ENCODE measurements at places on chromosomes 12 and 14.

DNA sequence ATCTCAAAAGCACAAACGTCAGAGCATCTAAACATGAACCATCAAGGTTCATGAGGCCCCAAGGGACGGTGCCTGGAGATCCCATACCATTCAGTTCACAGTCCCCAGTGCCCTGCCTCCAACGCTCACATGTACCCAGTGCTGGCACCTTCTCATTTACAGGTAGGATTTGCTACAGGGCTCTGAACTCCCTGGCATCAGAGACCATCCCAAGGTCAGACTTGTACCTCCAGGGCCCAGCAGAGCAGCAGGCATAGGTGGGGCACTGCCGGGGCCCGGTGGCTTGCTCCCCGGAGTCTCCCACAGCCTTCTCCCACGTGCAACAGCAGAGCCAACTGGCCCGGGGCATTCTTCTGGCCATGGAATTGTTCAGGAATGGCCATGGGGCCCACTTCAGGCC, 114.8 kb downstream of the BCL11B start:
- no peak for DNase-seq

DNA sequence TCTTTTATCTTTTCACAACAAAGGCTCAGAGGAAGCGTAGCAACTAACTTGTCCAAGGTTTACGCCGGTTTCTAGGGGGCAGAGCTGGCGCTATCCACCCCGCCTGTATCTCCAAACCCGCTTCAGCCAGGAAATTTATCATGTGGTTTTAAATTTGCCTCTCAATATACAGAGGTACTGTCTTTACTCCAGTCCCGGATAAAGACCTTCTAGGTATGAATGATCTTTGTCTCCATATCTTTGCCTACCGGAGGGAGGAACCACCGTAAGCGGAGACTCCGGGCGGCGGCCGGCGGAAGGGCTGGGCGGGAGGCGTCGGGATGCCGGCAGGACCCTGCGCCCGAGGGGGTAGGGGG, 693 bp upstream of the RIMKLB start:
- DNase-seq: no peak

DNA sequence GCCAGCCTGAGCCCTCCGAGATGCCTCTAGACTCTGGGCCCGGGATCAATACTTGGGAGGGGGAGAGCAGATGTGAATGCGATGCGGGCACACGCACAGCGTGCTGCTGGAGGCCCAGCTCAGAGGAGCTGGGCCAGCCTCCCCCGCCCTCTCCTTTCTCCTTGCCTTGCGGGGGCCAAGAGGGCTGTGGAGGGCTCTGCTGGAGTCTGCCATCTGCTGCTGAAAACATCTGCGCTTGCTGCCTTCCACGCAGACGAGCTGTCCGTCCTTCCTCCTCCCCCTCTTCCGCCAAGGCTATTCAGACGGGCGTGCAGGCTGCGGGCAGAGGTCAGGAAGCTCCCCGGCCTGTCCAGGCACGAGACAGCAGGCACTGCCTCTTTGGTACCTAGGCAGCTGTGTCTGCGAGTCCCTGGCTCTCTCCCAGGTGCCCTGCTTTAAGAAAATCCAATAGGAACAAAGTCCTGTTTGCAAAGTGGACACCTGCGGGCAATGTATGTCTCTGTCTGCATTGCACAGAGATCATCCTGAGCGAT, 75.2 kb downstream of the SPRING1 start:
- DNase-seq: peak; percentile 11

DNA sequence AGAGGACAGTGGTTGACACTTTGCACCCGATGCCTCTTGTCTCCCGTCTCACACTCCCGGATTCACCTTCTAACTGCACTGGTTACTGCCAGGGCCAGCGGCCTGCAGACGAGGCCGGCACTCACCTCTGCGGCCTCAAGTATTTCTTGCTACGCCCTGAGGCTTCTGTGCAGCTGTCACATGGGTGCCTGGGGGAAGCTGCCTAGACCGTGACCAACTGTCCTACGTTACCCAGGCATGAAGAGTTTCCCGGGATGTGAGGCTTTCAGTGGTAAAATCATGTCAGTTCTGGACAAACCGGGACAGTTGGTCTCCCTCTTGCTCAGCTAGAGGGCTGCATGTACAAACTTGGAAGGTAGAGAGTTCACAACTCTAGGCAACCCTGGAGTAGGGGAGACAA, 274.5 kb downstream of the GLT1D1 start:
- no peak for DNase-seq

DNA sequence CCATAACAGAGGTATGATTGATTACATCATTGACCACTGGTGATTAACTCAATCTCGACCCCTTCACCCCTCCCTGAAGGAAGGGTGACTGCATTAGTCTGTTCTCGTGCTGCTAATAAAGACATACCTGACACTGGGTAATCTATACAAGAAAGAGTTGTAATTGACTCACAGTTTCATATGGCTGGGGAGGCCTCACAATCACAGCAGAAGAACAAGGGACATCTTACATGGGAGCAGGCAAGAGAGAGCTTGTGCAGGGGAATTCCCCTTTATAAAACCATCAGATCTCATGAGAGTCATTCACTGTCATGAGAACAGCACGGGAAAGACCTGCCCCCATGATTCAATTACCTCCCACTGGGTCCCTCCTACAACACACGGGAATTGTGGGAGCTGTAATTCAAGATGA, 55.9 kb upstream of the TMCC3 start:
- no peak for DNase-seq

- DNase-seq: no peak
These were observed 78.7 kb upstream of the HIF1A start for GRCh38 chr14:61616524-61617185.

DNA sequence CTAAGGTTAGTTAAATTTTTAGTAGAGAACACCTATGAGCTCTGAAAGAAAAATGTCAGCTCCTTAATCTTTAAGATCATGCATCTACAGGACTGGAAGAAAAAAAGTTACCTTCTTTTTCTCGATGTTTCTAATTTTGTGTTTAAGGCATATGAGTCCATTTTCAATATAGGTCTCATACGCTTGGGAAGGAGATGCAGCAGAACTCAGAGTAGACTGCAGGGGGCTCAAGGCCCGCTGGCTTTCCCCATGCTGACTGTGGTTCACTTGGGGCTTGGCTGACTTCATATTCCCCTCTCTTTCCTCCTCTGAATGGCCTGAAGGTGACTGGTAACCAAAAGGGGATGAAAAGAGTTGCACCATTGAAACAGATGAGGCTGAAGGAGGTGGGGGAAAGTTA, 1.5 kb downstream of the CAPRIN2 start:
- no peak for DNase-seq

DNA sequence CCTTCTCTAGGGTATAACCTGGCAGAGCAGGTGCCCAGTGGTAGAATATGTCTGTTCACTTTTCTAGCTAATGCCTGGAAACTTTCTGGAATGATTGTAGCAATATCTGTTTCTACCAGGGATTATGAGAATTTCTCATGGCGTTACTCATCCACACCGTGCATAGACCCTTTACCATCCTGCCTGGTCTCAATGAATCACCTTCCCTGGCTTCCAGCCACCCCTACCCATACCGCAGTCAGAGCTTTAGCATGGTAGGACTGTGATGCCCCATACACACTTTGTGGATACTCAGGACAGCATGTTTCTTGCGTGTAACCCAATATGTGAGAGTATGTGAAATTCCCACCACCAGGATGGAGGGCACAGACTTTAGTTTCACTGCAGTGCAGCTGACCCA, 45.4 kb downstream of the TUNAR start:
- no peak for DNase-seq

DNA sequence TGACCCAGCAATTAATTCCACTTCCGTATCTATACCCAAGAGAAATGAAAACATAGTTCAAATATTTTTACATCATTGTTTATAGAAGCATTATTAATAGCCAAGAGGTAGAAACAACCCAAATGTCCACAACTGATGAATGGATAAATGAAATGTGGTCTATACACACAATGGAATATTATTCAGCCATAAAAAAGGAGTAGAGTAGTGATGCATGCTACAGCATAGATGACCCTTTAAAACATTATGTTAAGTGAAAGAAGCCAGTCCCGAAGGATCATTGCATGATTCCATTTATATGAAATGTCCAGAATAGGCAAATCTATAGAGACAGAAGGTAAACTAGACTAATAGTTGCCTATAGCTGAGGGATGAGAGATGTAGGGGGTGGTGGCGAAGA, 29.3 kb downstream of the TGFB3 start:
- DNase-seq: no peak

DNA sequence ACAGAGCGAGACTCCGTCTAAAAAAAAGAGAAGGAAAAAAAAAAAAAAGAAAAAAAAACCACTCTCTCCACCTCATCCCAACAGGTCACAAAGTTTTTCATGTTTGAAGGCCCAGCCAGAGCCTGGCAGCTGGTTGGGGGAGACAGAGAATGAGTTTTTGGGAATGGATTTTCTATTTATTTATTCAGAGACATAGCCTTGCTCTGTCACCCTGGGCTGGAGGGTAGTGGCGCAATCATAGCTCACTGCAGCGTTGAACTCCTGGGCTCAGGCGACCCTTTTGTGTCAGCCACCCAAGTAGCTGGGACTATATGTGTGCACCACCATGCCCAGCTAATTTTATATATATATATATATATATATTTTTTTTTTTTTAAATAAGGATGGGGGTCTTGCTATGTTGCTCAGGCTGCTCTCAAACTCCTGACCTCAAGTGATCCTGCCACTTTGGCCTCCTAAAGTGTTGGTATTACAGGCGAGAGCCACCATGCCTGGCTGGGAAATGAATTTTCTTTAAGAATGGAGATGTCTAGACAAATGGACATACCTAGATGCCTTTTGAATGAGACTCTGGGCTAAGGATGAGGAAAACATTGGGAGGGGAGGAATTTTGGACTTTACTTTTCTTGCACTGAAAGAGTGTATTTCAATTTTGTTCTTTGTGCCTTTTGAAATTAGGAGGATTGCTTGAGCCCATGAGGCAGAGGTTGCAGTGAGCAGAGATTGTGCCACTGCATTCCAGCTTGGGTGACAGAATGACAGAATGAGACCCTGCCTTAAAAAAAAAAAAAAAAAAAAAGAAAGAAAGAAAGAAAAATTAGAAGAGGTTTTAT, 16.9 kb upstream of the PPP1R1A start:
- no peak for DNase-seq

DNA sequence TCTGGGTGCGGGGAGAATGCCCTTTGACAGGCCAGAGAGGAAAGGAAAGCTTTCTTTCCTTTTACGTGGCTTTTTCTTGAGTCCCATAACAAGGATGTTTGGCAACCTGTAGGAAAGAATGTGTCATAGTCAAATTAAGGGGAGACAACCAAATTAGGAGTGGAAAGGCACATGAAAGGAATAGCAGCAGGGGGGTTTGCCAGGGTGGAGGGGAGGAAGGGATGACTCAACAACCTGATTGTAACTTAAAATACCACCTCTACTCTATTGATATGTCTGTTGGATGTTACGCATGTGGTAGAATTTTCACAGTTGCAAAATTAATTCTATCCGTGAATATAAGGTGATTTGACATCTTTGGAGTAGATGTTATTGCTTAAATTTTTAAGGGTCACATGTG, 28.5 kb upstream of the MYBPC1 start:
- no peak for DNase-seq

DNA sequence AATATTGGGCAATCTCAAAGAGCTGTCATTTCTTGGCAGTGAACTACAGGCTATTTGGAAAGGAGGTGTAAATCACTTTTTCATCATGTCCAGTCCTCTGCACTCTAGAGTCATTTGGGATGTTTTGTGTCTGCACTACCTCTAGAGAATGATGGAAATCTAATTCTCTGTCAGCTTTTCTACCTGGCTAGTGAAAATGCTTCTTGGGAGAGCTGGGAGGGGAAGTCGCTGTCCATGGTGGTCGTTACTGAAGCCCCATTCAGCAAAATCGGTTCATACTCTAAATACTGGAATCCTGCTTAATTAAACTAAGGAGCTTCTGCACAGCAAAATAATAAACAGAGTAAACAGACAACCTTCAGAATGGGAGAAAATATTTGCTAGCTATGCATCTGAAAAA, 251.8 kb downstream of the APAF1 start:
- DNase-seq: no peak

DNA sequence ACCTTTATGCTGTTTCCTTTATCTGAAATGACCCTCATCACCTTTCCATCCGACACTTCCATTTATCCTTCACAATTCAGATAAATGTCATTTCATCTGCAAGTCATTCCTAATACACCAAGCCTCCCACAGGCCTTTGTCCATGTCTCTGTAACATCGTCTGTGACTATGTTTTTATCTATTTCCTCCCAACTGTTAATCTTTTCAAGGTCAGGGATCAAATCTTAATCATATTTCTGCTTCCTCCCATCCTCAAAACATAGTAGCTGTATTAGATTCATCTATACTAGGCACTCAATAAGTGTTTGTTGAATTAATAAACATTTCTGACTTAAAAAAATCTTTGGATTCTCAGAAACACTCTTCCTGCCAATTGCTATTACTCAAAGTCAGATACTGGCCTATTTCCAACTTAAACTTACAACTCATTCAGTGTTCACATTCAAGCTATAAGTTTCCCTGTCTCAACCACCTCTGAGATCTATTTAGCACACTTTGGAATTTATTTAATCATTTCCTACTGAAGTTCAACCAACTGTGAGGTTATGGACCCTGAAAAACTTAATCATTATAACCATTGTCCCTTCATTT, 100.2 kb upstream of the ALX1 start:
- DNase-seq: no peak

DNA sequence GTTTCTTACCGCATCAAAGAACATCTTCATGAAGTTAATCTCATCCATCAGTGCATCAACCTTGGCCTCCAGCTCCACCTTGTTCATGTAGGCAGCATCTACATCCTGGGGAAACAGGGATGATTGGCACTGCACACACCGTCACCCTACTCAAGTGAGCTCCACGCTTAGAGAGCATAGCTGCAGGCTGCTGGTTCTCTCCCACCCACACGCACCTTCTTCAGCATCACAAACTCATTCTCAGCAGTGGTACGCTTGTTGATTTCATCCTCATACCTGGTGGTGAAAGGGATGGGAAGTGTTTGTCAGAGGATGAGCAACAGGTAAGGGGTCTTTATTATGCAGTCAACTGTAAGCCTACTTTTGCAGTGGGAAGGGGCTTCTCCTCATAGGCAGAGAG, 2.3 kb downstream of the KRT5 start:
- no peak for DNase-seq

DNA sequence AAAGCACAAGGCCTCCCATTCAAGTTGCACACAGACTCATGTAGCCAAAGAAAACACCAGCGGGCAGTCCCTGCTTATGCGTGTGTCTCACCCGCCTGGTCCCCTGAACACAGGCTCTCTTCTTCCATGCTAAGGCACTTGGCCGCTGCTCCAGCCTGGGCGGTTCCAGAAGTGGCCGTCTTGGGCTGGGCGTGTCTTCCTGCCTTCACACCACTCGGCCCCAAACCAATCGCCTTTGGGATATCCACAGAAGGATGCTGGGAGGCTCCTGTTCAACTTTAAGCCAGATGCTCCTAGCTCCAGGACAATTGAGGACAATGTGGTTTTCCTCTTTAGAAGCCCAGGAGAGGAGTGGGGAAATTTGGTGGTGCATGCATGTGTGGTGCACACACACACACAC, 2.2 kb downstream of the SCARB1 start:
- DNase-seq: peak; percentile 53

All from substantia nigra (tissue), 51 donors.